ENCODE measurements at places on chromosomes 12 and 14. TPM values are rescaled to one million over a fixed set of nuclear protein-coding genes. Genes with fewer than 3 reads are reported as not detected.

GRCh38 chr14:92489394-92490238, 24.0 kb upstream of the RIN3 start:
- no peak overlapping the region for H3K27ac ChIP-seq
- H3K4me3 ChIP-seq, result no peak overlapping the region
- no peaks in the 10 kb centered on the region for H3K36me3 ChIP-seq
- no peak for DNase-seq
- H3K27me3 ChIP-seq, result no peaks in the 10 kb centered on the region
- H3K4me1 ChIP-seq, result peaks cover 23% of the 10 kb centered on the region

DNA sequence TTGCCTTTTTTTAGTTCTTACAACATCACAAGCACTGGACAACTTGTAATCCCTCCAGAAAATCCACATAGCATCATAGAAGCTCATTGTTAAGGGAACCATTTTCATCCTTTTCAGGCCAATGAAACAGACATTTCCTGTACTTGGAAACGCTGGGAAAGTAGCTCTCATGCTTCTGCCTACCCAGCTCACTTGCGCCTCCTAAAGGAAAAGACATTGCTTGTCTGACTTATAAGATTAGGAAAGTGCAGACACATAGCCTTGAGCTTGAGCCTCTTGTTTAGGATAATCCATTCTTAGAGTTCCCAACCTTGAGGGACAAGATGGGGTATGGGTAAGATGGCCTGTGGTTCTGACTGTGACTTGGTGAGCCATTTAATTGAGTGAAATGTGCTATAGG, 589.5 kb downstream of the NOVA1 start:
- H3K27ac ChIP-seq, result no peak overlapping the region
- no peaks in the 10 kb centered on the region for H3K4me1 ChIP-seq
- DNase-seq, result no peak
- no peaks in the 10 kb centered on the region for H3K27me3 ChIP-seq
- no peak overlapping the region for H3K4me3 ChIP-seq

DNA sequence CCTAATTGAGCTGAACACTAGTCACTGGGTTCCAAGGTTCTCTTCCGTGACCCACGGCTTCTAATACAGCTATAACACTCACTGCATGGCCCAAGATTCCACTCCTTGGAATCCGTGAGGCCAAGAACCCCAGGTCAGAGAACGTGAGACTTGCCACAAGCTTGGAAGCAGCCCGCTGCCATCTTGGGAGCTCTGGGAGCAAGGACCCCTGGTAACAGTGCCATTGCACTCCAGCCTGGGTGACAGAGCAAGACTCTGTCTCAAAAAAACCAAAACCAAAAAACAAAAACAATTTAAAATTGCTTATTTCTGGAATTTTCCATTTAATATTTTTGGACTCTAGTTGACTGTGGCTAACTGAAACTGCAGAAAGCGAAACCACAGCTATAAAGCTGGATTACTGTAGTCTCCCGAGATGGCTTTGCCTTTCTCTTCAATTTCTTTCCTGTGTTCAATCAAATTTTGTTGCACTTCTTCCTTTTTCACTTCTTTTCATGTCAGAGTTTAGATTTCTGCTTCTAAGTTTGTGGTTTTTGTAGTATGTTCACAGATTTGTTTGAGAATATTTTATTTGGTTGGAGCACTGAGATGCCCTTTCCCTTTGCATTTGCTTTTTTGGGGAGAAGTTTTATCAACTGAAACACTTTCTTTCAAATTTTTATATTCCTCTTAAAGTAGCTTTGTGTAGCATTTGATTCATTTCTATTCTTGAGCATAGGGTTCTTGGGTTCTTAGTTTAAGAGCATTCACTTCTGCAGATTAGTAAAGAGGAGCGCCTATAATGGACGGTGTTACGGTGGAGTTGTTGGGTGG, 44.6 kb downstream of the DDHD1 start:
- no peak overlapping the region for H3K27ac ChIP-seq
- H3K4me1 ChIP-seq, result no peaks in the 10 kb centered on the region
- H3K27me3 ChIP-seq, result no peaks in the 10 kb centered on the region
- DNase-seq, result no peak
- H3K4me3 ChIP-seq, result no peak overlapping the region

The CBLN3 gene
- 1.0 TPM for total RNA-seq

The ANKRD33 gene
- total RNA-seq, result not detected

Measured in neural crest cell (in vitro differentiated cells).